CD4-positive, alpha-beta T cell (primary cell): ENCODE measurements at places on chromosomes 1 and 21.

- DNase-seq, result no peak
Measured at GRCh38 chr1:70518106-70518505, 107.0 kb downstream of the CTH start.

DNA sequence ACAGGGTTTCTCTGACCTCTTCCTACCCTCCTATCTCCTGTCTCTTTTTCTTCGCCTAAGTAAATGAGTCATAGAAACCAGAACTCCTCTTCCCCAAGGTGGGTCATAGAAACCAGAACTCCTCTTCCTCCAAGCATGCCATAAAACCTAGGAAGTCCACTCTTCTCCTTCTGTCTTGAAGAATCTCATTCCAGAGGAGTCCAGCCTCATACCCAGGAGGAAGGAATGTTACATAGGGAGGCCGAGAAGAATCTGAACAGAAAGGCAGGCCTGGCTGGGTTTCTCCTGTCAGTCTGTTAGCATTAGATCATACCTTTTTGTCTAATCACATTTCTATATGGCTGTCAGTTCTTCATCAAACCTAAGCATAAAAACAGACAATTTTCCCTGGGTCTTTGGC is 47.5 kb upstream of the WLS start:
- no peak for DNase-seq

GRCh38 chr1:207389728-207390464 is 64.2 kb upstream of the CR2 start:
- no peak for DNase-seq

DNA sequence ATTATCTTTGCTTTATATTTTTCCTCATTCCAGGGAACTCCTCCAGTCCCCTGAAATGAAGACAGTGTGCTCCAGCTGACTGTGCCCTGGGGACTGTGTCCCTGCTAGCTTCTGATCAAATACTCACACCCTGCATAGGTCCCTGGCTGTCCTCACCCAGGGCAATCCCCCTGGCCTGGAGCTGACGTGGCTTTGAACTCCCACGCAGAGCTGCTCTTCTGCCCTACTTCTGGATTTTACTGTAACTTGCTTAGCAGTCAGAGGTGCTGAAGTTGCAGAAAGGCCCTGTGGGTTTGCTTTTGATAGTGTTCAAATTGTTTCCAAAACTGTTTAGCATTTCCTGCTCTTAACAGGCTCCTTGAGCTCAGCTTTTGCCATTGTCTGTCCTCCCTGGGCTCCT is 186.5 kb downstream of the FASLG start:
- DNase-seq, result no peak

DNA sequence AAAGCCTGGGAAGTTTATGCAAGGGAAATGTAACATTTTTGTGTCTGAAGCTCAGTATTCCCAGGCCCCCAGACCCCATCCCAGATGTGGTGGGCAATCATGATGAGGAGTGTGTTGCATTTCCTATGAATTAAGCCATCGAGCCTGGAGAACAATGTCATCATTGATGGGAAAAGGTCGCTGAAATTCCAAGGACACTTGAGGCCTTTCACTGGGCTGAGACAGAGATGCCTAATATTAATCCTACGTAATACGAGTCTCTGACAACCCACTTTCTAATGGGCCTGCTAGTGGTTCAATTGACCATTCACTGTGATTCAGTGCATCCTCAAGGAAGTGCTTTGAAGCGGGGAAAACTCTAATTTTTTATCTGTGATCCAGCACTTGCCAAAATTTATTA is 291.6 kb downstream of the PLPP3 start:
- no peak for DNase-seq

DNA sequence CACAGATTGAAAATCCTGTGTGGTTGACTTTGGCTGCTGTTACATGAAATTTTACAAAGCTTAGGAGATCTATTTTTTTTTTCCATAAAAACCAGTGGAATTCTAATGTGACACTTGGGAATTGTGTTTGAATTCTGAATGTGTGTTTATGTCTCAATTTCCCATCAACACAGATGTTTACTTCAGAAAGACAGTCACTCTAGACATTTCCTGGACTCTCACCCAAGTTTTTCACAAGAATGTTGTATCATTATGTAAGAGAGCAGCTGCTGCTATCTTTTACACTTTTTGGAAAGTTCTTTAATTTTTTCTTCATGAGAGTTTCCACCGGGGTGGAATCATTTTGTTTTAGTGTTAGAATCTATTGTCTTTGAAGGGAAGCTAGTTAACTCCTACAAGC is 210.1 kb downstream of the GIPC2 start:
- DNase-seq, result no peak

GRCh38 chr1:169529068-169529642 is 43.4 kb upstream of the SLC19A2 start:
- DNase-seq, result no peak

GRCh38 chr1:183443011-183443410 is 24.8 kb upstream of the NMNAT2 start:
- no peak for DNase-seq

- DNase-seq, result no peak
Measured at GRCh38 chr21:30271156-30271555, 11.6 kb downstream of the KRTAP24-1 start.

- DNase-seq, result no peak
Measured at GRCh38 chr1:226268421-226269124, 40.4 kb downstream of the LIN9 start.

DNA sequence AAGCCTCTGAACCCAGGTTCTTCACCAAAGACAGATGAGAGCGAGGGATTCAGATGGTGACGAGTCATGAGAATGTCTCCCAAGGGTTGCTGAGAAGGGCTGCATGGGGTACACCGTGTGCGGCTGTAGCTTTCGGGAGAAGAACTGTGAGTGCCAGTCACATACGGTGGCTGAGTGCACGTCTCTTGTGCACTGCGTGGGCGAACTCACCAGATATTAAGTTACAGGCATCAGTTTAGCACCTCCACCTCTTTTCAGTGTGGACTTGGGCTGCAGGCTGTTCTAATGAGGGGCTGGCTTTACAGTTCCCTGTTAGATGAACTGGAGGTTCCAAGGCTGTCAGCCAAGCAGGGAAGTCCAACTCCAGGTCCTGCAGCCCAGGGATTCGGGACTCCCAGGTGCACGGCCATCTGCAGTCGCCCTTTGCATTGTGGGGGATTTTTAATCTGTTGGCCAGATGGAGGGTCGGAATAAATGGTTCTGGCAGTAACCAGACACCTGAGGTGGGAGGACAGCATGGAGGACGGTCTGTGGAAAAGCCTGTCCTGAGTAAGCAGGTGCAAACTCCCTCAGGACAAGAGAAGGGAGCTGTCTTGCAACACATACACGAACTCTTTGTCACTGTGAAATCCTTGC is 26.5 kb upstream of the AVPR1B start:
- no peak for DNase-seq

- DNase-seq, result peak; percentile 62
Measured at GRCh38 chr1:42173155-42173933, 8.8 kb upstream of the GUCA2A start.

- no peak for DNase-seq
Measured at GRCh38 chr1:154019940-154020339, 29.4 kb downstream of the RPS27 start.

- no peak for DNase-seq
Measured at GRCh38 chr1:156460525-156460924, 40.0 kb downstream of the MEF2D start.

- DNase-seq, result peak; percentile 90
Measured at GRCh38 chr1:40818264-40818961, 34.8 kb downstream of the KCNQ4 start.

DNA sequence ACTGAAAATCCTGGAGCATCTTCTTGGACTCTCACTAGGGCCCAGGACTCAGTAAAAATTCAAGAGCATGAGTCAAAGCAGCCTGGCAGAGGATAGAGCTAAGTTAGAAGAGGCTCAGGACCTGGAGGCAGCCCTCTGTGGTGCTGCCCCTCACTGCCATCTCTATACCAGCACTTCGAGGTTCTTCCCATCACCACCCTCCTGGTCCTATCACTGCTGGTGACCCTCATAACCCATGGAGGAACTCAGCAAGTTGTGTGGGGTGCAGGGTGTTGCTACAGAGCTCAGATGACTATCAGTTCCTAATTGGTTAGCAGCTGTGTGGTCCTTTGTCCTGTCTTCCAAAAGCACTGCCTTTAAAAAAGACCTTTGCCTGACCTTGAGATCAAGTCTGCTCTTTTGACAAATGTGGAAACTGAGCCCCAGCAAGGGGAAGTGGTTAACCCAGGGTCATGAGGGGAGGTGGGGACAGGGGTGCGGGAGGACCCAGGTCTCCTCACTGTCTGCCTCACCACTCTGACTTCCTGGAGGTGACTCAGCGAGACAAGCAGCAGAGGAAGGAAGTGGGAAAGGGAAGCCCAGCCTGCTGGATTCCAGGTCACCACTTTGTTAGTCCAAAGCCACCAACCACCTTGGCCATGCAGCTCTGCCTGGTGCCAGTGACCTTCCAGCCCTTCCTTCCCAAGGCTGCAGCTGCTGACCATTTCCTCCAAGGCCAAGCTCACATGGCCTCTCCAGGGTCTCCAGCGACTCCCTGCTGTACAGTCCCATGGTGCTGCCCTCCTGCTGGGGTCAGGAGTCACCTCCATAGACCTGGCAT is 199.4 kb upstream of the EDN2 start:
- DNase-seq, result peak; percentile 61

- DNase-seq, result no peak
Measured at GRCh38 chr1:198809247-198809646, 170.4 kb downstream of the PTPRC start.

GRCh38 chr1:154442006-154442740 is 37.0 kb downstream of the IL6R start:
- DNase-seq, result no peak

DNA sequence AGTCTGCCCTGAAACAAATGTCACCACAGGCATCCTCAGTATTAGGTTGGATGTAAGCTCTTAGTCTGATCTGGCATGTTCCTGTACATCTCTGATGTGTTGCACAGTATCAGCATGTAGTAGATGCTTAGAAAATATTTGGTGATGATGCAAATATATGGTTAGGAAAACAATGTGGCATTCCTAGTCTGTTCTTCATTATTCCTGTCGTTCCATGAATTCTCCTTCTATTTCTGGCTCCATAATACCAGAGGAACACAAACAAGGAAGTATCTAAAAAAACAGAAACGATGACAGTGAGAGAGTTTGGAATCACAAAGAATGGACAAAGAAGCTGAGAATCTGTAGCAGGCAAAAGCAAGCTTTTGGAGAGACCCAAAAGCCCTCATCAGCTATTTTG is 236.6 kb downstream of the HHAT start:
- DNase-seq, result no peak

DNA sequence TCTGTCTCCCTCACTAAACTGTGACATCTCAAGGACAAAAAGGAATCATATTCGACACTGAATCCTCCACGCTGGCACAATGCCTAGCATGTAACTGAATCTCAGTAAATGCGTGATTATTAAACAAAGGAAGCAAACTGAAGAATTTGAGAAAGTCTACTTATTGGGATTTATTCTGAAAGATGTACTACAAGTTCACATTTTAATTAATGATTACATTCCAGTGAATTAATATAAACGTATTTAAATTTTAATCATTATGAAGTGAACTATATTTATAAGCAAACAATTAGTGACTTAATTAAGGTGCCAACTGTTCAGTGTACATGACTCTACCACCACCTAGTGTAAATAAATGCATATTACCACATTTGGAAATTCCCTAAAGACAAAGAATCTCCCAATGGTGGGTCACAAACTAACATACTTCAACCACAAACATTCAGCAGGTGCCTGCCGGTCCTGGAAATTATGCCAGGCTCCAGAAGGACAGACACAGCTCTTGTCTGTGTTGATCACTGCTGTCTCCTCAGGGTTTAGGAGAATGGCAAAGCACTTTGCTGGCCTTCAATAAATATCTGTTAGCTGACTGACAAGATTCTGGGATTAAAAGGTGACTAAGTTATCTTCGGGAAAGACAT is 56.3 kb downstream of the SMYD3 start:
- DNase-seq, result no peak

- no peak for DNase-seq
Measured at GRCh38 chr1:39474810-39475209, 16.6 kb upstream of the BMP8A start.
